ENCODE measurements at places on chromosomes 6 and 20. TPM values are rescaled to one million over a fixed set of nuclear protein-coding genes. Genes with fewer than 3 reads are reported as not detected.
A peak's percentile ranks its signal among the peaks of the same experiment; 100 is the strongest.

GRCh38 chr6:24549674-24550353 lies 55.0 kb downstream of the ALDH5A1 start:
- no peak for DNase-seq
- H3K36me3 ChIP-seq, result no peaks in the 10 kb centered on the region
- H3K4me3 ChIP-seq, result no peak overlapping the region
- H3K27ac ChIP-seq, result no peak overlapping the region
- H3K4me1 ChIP-seq, result no peaks in the 10 kb centered on the region

The KCNB1 gene
- 0.84 TPM for total RNA-seq

The THBD gene
- total RNA-seq, result 2.2 TPM

GRCh38 chr6:107673076-107673494 lies 151.0 kb downstream of the SCML4 start:
- DNase-seq, result no peak
- H3K27ac ChIP-seq, result no peak overlapping the region
- H3K27me3 ChIP-seq, result peaks cover 15% of the 10 kb centered on the region
- no peak overlapping the region for H3K4me3 ChIP-seq
- H3K36me3 ChIP-seq, result no peaks in the 10 kb centered on the region

The MRPS18A gene
- total RNA-seq, result 64.8 TPM

The RSPO3 gene
- total RNA-seq, result not detected

GRCh38 chr6:92587525-92587924 lies 831.8 kb downstream of the EPHA7 start:
- no peak overlapping the region for H3K4me3 ChIP-seq
- H3K4me1 ChIP-seq, result no peaks in the 10 kb centered on the region
- H3K27ac ChIP-seq, result no peak overlapping the region
- no peaks in the 10 kb centered on the region for H3K36me3 ChIP-seq

DNA sequence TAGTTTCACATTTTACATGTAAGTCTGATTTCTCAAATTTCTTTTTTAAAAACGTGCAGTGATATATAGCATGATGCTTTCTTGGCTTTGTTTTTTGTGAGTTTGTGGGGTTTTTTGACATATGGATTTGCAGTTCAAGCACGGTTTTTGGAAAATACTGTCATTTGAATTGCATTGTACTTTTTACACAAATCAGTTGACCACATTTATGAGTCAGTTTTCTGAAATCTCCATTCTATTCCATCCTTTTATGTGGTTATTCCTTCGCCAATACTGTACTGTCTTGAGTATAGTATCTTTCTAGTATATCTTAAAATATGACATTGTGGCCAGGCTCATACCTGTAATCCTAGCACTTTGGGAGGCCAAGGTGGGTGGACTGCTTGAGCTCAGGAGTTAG lies 890.0 kb upstream of the CITED2 start:
- no peak overlapping the region for H3K27ac ChIP-seq
- no peaks in the 10 kb centered on the region for H3K4me1 ChIP-seq
- peak overlapping the region; percentile 52 for H3K4me3 ChIP-seq

The CENPQ gene
- total RNA-seq, result 22.2 TPM

- no peaks in the 10 kb centered on the region for H3K4me1 ChIP-seq
- no peak overlapping the region for H3K4me3 ChIP-seq
- no peak overlapping the region for H3K27ac ChIP-seq
- H3K36me3 ChIP-seq, result no peaks in the 10 kb centered on the region
- DNase-seq, result no peak
Measured at GRCh38 chr6:101711518-101711917, 318.0 kb downstream of the GRIK2 start.

- no peaks in the 10 kb centered on the region for H3K4me1 ChIP-seq
- DNase-seq, result no peak
- H3K4me3 ChIP-seq, result no peak overlapping the region
Measured at GRCh38 chr20:4987130-4987529, 14.2 kb downstream of the SLC23A2 start.

All from endodermal cell (in vitro differentiated cells).